ENCODE measurements at places on chromosomes 7 and 10. TPM values are rescaled to one million over a fixed set of nuclear protein-coding genes. Genes with fewer than 3 reads are reported as not detected.

Gene SFTPD
- total RNA-seq, result 0.24 TPM

DNA sequence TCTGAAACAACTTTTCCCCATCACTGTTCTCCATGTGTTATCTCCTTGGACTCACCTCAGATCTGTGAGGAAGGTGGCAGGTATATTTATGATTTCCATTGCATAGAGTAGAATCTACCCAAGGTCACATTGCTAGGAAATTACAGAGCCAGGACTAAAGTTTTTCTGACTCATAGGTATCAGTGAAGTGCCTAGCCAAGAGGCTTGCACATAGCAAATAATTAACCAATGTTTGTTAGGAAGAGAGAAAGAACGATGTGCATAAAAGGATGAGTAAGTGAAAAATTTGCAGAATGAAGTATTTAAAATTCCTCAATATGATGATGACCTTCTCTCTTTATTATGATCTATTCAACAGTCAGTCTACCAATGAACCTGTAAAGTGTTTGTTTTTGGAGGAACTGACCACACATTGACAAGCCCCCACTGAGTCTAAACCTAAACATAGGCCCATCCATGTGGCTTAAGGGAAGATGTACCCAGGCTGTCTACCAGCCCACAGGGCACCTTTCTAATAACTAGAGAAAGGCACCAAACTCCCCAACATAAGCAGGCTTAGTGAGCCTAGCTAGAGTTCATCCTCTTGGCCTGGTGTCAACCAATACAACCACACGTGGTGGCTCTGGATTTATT, 252.9 kb upstream of the ZMIZ1 start:
- DNase-seq, result no peak

- no peak for DNase-seq
These were observed 7.2 kb downstream of the NEUROD6 start for GRCh38 chr7:31333291-31333690.

- no peak for DNase-seq
These were observed 269.4 kb downstream of the DNAJB9 start for GRCh38 chr7:108839076-108839475.

DNA sequence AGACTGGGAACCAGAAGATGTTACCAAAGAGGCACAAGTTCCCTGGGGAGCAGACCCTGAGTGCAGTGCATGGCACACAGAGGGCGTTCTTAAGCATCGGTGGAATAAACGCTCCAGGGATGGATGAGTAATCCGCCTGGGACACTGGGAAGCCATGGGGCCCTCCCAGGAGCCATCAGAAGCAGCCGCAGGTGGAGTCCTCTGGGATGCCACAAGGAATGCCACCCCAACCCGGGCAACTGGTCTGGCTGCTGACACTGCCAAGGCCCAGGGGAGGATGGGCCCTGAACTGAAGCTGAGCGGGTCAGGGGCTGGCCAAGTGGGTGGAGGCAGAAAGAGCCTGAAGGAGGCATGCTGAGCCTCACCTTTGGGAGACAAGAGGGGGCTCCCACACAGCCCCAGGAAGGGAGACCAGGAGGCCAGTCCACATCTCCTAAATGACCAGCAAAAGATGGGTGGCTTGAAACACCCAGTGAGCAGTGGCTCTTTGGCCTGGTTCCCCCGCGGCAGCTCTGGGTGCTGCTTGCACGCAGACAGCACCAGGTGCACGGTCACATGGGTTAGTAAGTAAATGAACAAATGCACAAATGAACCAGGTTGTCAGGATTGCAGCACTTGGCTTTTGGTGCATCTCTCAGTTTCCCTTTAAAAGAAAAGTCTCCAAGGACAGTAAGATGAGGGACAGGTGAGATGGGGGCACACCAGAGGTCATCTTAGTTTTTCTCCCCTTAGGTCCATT, 141.3 kb upstream of the ZMIZ1 start:
- DNase-seq, result no peak

- DNase-seq, result no peak
These were observed 43.7 kb upstream of the CFAP46 start for GRCh38 chr10:132986076-132986475.

Gene PRLHR
- not detected for total RNA-seq

Gene PRF1
- total RNA-seq, result not detected

GRCh38 chr7:18828260-18828993, 289.0 kb downstream of the TWIST1 start:
- DNase-seq, result no peak

Gene INMT
- 0.70 TPM for total RNA-seq

Gene AS3MT
- 16.5 TPM for total RNA-seq

Gene PTF1A
- not detected for total RNA-seq

- DNase-seq, result no peak
These were observed 165.8 kb downstream of the CACNB2 start for GRCh38 chr10:18306031-18306430.

Gene IL6
- total RNA-seq, result 0.85 TPM

Gene ICA1
- 29.2 TPM for total RNA-seq

Gene OIT3
- total RNA-seq, result not detected

DNA sequence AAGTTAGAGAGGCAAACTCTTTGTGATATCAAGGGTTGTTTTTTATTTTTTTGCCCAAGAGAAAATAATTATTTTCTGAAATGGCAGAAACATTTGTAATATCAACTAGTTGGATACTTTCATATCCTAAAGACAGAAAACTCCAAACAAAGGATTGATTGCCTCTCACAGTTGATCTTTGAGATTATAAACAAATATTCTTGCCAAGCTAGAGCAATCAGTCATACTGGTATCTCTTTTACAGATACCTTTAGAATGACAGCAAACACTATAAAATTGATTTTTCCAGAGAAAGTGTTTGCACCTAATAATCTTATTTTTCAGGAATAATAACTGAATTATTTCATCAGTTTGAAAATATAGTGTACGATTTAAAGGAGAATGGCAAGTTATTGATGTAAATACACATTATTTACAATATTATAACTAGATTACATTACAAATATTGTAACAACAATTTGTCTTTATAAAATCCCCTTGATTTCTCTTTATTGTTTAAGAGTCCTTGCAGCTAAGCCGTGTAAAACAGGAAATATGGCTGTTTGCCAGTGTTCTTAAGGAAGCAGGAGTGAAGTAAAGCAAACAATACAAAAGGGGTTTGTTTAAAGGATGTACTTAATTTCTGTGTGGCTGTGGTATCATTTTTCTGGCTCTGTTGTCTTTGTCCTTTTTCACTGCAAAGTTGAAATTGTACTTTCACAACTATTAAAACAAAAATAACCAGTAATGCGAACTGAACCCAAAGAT, 58.4 kb downstream of the MAPK8 start:
- no peak for DNase-seq

DNA sequence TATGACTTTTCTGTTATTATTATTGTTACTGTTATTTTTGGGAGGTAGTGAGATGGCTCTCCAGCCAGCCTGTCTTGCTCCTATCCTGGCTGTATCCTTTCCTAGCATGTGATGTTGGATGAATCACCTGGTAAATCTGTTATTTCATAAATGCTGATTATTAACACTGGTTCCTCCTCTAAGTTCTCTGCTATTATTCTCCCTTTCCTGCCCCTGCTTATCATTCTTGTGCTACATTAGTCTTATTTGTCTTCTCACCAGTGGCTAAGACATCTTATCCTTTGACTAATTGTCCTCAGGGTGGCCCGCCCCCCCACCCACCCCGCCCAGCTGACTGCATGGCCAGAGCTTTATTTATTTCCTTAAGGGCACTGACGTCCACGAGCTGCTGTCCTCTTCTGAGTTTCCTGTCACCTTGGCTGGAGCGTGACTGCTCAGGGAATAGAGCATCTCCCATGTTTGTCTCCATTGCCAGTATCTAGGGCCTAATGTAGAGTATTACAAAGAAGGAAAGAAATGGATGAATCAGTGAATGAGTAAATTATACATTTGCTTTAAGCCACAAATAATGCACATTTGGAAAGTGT, 110.1 kb upstream of the KLF6 start:
- no peak for DNase-seq

- DNase-seq, result no peak
These were observed 268.5 kb downstream of the ADK start for GRCh38 chr10:74419491-74419951.

DNA sequence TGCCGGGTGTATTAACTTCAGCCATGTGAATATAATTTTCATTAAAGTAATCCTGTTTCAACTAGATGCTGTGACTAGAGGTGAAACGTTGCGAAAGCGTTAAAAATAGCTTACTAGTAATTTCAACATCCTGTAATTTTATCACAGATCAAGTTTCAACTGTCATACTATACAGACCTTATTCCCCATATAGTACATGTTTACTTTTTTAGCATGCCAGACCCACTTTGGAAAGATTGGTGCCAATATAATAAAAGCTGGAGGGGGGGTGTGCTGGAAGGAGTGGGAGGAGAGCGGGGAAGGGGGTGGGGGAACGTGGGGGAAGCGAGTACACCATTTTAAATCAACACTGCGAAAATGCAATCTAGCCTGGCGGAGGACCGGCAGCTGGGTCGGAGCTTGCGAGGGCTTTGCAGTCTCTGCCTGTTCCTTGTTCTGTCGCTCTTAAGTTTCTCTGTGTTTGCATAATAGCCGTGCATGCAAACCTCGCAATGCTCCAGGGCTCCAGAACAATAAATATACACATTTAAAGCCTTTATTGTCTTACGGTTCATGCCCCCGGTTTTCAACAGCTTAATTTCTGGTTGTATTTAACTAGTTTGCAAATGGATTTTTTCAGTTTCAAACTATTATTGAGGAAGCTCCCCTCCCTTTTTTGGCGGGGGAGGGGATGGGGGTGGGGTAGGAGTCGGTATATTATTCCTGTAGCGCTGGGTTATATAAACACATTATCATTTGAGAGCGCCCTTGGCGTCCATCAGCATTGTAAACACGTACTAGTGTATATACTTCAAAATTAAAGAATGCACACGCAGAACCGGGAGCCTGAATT, 1.3 kb upstream of the ARID5B start:
- peak; percentile 29 for DNase-seq

Gene TMEM184A
- 1.5 TPM for total RNA-seq

DNA sequence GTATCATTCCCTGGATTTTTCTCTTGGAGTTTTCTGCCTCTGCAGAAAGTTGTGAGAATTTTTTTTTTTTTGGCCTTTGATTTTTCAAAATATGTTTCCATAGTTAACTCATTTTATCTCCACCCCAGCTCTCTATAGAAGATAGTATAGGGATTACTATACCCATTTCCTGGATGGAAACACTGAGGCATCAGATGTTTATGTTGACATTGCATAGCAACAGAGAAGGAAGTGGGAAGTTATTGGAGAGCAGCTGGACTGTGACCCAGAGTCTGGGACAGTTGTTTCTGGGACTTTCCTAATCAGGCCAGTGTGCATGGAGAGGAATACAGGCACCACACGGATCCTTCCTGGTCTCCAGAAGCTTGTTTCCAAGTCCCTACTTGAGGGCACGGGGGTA, 158.0 kb downstream of the CDH23 start:
- no peak for DNase-seq

GRCh38 chr10:10792681-10793080, 225.0 kb upstream of the CELF2 start:
- no peak for DNase-seq

DNA sequence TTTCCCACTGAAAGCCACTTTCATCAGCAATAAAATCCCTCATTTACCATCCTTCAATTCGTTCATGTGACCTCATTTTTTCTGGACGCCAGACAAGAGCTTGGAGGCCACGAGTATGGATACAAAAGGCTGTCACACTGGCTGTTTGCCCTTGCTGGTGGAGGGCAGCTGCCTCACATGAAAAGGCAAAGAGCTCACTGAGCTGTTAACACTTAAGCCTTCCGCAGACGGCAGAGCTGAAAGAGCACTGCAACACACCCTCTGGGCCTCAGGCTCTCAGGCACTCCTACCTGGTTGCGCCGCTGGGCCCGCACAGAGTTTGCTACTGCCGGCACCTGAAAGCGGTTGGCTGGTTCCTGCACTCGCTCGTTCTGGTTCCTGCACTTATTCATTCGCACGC, 193.5 kb downstream of the CFTR start:
- peak; percentile 78 for DNase-seq

Gene ANKMY2
- 12.7 TPM for total RNA-seq

DNA sequence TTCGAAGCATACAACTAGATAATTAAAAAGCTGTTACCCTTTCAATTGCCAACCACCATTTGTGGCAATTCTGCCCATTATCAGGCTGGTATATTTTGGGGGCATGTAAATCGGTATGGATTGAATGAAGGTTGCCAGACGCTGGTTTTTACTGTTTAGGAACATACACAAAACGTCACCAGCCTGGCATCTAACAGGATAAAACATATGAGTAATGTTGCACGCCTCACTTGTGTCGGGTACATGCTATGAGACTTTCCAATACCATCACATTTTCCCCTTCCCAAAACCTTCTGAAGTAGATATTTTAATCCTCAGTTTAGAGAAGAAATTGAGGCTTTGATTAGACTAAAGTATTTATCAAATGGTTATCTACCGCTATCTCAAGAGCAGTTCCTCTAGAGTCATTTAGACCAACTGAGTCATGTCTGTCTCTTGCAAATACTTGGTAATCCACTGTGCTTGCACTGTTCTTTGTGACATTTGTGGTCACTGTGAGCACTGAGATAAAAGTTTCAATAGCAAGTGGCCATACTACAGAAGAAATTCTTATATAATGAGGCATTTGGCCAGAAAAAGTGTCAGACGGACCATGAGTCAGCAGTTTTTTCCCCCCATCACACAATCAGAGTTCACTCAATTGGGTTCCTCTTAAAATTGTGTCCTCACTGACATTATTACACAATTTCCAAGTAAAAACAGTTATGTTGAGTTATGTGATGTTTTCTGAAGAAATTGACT, 498.7 kb downstream of the NXPH1 start:
- no peak for DNase-seq

GRCh38 chr10:97711640-97712572, 1.6 kb upstream of the MARVELD1 start:
- DNase-seq, result no peak

DNA sequence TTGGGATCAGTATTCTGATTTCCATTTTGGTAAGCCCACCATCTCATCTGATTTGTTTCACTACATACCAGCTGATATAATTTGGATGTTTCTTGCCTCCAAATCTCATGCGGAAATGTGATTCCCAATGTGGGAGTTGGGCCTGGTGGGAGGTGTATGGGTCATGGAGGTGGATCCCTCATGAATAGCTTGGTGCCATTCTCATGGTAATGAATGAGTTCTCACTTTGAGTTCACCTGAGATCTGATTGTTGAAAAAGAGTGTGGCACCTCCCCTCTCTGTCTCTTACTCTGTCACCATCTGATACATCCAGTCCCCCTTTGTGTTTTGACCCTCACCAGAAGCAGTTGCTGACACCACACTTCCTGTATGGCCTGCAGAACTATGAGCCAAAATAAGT, 347.3 kb downstream of the ARL4A start:
- peak; percentile 42 for DNase-seq

Gene ADCYAP1R1
- total RNA-seq, result 7.4 TPM

GRCh38 chr10:48671914-48672595, 12.6 kb upstream of the WDFY4 start:
- no peak for DNase-seq

GRCh38 chr10:86599041-86599440, 55.3 kb upstream of the OPN4 start:
- DNase-seq, result no peak

Gene PHYHIPL
- total RNA-seq, result 0.44 TPM

Gene LRGUK
- total RNA-seq, result 1.8 TPM

GRCh38 chr7:53418834-53419482, 383.5 kb downstream of the POM121L12 start:
- no peak for DNase-seq
